ENCODE measurements at places on chromosomes 6 and 20.

DNA sequence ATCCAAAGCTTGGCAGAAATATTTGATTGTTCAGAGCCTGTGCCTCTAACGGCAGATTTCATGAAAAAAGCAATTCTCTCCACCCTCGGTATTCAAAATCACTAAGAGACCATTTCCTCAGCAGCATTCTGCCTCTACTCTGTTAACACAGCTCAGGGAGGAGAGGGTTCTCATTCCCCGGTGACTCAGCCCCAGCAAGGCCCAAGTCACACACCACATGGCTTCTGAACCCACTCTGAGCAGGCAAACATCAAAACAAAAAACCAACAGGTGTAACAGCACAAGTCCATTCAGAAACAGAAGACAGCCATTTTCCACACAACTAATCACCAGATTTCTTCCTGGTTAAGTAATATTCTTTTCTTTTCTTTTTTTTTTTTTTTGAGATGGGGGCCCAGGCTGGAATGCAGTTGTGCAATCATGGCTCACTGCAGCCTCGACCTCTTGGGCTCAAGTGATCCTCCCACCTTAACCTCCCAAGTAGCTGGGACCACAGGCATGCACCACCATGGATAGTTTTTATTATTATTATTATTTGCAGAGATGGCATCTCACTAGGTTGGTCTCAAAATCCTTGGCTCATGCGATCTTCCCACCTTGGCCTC lies 55.4 kb downstream of the GFOD1 start:
- H3K4me3 ChIP-seq, result peak overlapping the region; percentile 10
- peaks cover 12% of the 10 kb centered on the region for H3K4me1 ChIP-seq
- peak; percentile 9 for DNase-seq
- H3K27me3 ChIP-seq, result no peaks in the 10 kb centered on the region
- peak overlapping the region; percentile 4 for H3K27ac ChIP-seq

- peaks cover 21% of the 10 kb centered on the region for H3K27me3 ChIP-seq
- H3K4me3 ChIP-seq, result no peak overlapping the region
- H3K27ac ChIP-seq, result no peak overlapping the region
- H3K36me3 ChIP-seq, result peaks cover 8% of the 10 kb centered on the region
Measured at GRCh38 chr6:163320804-163321203, 93.7 kb upstream of the QKI start.

DNA sequence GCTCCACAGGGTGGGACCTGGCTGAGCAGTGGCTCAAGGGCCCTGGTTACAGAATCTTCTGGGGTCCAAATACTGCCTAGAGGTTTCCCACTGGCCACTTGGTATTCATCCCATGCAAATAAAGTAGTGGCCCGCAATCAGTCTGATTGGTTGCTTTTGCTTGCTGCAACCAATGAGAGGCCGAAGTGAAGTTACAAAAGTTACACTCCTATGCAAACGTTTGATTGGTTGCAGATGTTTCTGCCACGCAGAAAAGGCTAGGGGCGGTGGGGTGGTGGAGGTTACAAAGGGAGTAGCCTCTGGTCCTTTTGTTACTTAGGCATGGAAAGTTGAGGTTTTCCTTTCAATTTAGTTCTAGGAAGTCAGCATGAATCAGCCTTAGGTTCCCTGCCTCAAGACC lies 3.6 kb upstream of the NHLRC1 start:
- 0 out of 2 replicates have a peak, but pooled peaks cover 1% of the 10 kb centered on the region for H3K27me3 ChIP-seq
- DNase-seq, result no peak
- H3K4me1 ChIP-seq, result peaks cover 30% of the 10 kb centered on the region
- H3K4me3 ChIP-seq, result peak overlapping the region; percentile 25
- no peak overlapping the region for H3K27ac ChIP-seq
- no peaks in the 10 kb centered on the region for H3K36me3 ChIP-seq

- H3K27me3 ChIP-seq, result peaks cover 2% of the 10 kb centered on the region
- peak; percentile 91 for DNase-seq
- peaks cover 53% of the 10 kb centered on the region for H3K4me1 ChIP-seq
- H3K4me3 ChIP-seq, result peak overlapping the region; percentile 87
- H3K36me3 ChIP-seq, result peaks cover 11% of the 10 kb centered on the region
Measured at GRCh38 chr20:32474967-32475811, 109.9 kb downstream of the NOL4L start.

DNA sequence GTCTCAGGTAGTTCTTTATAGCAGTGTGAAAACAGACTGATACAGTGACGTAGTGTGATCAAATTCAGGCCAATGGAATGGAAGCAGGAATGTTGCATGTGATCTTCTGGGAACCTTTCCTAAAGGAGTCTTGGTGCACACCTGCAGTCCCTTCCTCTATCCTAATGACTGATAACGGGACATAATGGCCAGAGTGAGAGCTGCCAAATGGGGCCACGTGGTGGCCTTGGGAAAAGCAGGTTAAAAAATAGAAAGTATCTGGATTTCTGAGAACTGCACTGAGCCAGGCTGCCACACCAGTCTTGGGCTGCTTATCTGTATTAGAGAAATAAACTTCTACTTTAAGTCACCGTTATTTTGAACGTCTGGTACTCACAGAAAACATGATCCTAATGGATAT lies 51.9 kb downstream of the MEP1A start:
- no peak overlapping the region for H3K27ac ChIP-seq
- no peak overlapping the region for H3K4me3 ChIP-seq
- no peak for DNase-seq
- no peaks in the 10 kb centered on the region for H3K36me3 ChIP-seq
- 0 out of 2 replicates have a peak, but pooled peaks cover 2% of the 10 kb centered on the region for H3K27me3 ChIP-seq

GRCh38 chr6:117128052-117128451 lies 137.3 kb upstream of the VGLL2 start:
- no peaks in the 10 kb centered on the region for H3K4me1 ChIP-seq
- H3K36me3 ChIP-seq, result no peaks in the 10 kb centered on the region
- H3K27ac ChIP-seq, result no peak overlapping the region
- DNase-seq, result no peak
- no peak overlapping the region for H3K4me3 ChIP-seq
- H3K27me3 ChIP-seq, result no peaks in the 10 kb centered on the region

GRCh38 chr6:69624944-69625343 lies 171.9 kb downstream of the LMBRD1 start:
- no peak overlapping the region for H3K27ac ChIP-seq
- no peaks in the 10 kb centered on the region for H3K27me3 ChIP-seq
- H3K4me1 ChIP-seq, result no peaks in the 10 kb centered on the region
- no peaks in the 10 kb centered on the region for H3K36me3 ChIP-seq
- no peak overlapping the region for H3K4me3 ChIP-seq

DNA sequence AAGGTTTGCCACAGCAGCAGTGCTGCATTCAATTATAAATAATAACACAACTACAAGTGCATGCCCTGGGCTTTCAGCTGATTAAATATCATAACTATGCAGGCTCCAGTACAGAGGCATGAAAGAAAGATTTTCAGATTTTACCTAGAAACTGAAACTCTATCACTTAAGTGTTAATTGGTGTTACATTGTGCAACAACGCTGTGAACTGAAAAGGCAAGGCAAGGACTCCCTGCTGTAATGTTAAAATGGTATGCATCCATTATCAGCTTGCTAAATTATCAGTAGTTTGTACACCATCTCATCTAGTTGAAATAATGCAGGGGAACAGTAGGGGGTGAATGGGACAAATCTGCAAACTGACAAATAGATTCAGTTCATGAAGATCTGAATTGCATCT lies 976.7 kb upstream of the MANEA start:
- no peaks in the 10 kb centered on the region for H3K4me1 ChIP-seq
- no peak overlapping the region for H3K27ac ChIP-seq
- no peak overlapping the region for H3K4me3 ChIP-seq
- no peaks in the 10 kb centered on the region for H3K27me3 ChIP-seq
- no peaks in the 10 kb centered on the region for H3K36me3 ChIP-seq
- no peak for DNase-seq

DNA sequence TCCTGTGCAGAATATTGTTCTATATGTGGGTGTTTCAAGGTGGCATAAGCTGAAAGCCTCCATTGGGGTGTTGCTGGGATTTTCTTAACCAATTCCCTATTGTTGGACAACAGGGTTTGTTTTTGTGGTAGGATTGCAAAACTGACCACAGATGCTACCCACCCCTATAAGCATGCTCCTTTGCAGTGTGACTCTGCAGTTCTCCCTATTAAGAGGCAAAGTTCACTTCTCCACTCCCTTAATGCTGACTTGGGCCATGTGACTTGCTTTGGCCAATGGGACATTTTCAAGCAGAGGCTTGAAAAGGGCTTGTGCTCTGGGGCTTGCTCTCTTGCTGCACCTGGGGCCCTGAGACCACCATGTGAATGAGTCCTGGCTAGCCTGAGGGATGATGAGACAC lies 8.5 kb upstream of the ANGPT4 start:
- DNase-seq, result no peak
- peaks cover 10% of the 10 kb centered on the region for H3K27me3 ChIP-seq
- no peak overlapping the region for H3K4me3 ChIP-seq
- no peak overlapping the region for H3K27ac ChIP-seq
- H3K36me3 ChIP-seq, result no peaks in the 10 kb centered on the region

DNA sequence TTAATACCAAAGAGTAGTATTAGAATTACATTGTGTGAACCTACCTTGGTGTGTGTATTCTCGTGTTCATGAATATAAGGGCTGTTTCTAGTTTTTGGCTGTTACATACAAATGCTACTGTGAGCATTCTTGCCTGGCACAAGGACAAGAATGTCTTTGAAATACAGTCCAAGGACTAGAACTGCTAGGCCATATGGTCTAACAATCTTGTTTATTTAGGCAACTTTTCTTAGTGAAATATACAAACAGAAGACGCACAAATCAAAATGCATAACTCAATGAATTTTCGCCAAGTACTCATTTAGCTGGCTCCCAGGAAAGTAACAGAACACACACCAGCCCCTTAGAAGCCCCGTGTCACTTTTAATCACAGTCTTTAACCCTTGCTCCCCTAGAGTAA lies 28.5 kb downstream of the KDM1B start:
- no peak overlapping the region for H3K27ac ChIP-seq
- no peaks in the 10 kb centered on the region for H3K36me3 ChIP-seq
- H3K4me3 ChIP-seq, result no peak overlapping the region
- 0 out of 2 replicates have a peak, but pooled peaks cover 9% of the 10 kb centered on the region for H3K4me1 ChIP-seq
- no peak for DNase-seq

- H3K4me3 ChIP-seq, result no peak overlapping the region
- peaks cover 18% of the 10 kb centered on the region for H3K4me1 ChIP-seq
- DNase-seq, result no peak
- H3K27ac ChIP-seq, result no peak overlapping the region
- H3K36me3 ChIP-seq, result no peaks in the 10 kb centered on the region
Measured at GRCh38 chr6:11163932-11164331, 52.4 kb upstream of the ERVFRD-1 start.

DNA sequence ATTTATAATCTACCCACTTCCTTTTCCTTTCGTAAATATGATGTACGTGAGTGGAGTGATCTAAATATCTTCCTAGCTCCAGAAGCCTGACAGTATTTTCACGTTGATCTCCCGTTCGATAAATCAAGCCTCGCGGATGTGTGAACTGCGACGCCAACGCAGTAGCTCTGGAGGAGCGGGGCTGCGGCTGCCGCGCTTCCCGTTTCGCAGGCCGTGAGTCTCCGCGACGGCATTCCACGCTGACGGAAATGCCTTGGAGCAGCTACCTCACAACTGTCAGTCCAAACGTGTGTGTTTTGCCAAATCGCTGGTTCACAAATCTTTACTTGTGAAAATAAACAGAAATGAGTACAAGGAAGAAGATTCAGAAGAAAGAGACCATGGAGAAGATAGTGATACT lies 41.2 kb downstream of the BTBD3 start:
- H3K27ac ChIP-seq, result no peak overlapping the region
- no peak for DNase-seq

- H3K27me3 ChIP-seq, result peaks cover 14% of the 10 kb centered on the region
- no peaks in the 10 kb centered on the region for H3K36me3 ChIP-seq
- H3K4me1 ChIP-seq, result peaks cover 6% of the 10 kb centered on the region
- no peak overlapping the region for H3K4me3 ChIP-seq
Measured at GRCh38 chr6:28751514-28751913, 172.3 kb downstream of the TRIM27 start.

GRCh38 chr6:165880686-165881085 lies 217.6 kb upstream of the PDE10A start:
- H3K4me3 ChIP-seq, result no peak overlapping the region
- peaks cover 5% of the 10 kb centered on the region for H3K36me3 ChIP-seq
- H3K4me1 ChIP-seq, result no peaks in the 10 kb centered on the region
- H3K27me3 ChIP-seq, result no peaks in the 10 kb centered on the region

- no peak overlapping the region for H3K27ac ChIP-seq
- DNase-seq, result no peak
- H3K27me3 ChIP-seq, result no peaks in the 10 kb centered on the region
- H3K4me3 ChIP-seq, result no peak overlapping the region
- no peaks in the 10 kb centered on the region for H3K36me3 ChIP-seq
Measured at GRCh38 chr6:63261820-63262219, 50.6 kb downstream of the FKBP1C start.

- no peaks in the 10 kb centered on the region for H3K36me3 ChIP-seq
- H3K27me3 ChIP-seq, result no peaks in the 10 kb centered on the region
- peaks cover 12% of the 10 kb centered on the region for H3K4me1 ChIP-seq
- no peak overlapping the region for H3K4me3 ChIP-seq
- H3K27ac ChIP-seq, result no peak overlapping the region
- no peak for DNase-seq
Measured at GRCh38 chr20:8019998-8020247, 362 bp upstream of the TMX4 start.

DNA sequence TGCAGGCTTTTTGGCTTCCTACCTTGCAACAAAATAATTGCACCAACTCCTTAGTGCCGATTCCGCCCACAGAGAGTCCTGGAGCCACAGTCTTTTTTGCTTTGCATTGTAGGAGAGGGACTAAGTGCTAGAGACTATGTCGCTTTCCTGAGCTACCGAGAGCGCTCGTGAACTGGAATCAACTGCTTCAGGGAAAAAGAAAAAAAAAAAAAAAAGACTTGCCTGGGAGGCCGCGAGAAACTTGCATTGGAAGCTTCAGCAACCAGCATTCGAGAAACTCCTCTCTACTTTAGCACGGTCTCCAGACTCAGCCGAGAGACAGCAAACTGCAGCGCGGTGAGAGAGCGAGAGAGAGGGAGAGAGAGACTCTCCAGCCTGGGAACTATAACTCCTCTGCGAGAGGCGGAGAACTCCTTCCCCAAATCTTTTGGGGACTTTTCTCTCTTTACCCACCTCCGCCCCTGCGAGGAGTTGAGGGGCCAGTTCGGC lies 420 bp downstream of the SOX4 start:
- H3K4me3 ChIP-seq, result no peak overlapping the region
- no peak overlapping the region for H3K27ac ChIP-seq
- H3K4me1 ChIP-seq, result peaks cover 28% of the 10 kb centered on the region
- H3K27me3 ChIP-seq, result no peaks in the 10 kb centered on the region

GRCh38 chr20:855466-856360 lies 22.2 kb downstream of the FAM110A start:
- H3K27me3 ChIP-seq, result no peaks in the 10 kb centered on the region
- DNase-seq, result no peak
- H3K4me3 ChIP-seq, result peak overlapping the region; percentile 55
- no peaks in the 10 kb centered on the region for H3K36me3 ChIP-seq

GRCh38 chr6:6892744-6893583 lies 214.8 kb upstream of the RREB1 start:
- DNase-seq, result no peak
- H3K4me3 ChIP-seq, result no peak overlapping the region
- no peaks in the 10 kb centered on the region for H3K4me1 ChIP-seq
- H3K27me3 ChIP-seq, result peaks cover 3% of the 10 kb centered on the region

- peaks cover 44% of the 10 kb centered on the region for H3K4me1 ChIP-seq
- H3K4me3 ChIP-seq, result no peak overlapping the region
- H3K27me3 ChIP-seq, result no peaks in the 10 kb centered on the region
- H3K27ac ChIP-seq, result no peak overlapping the region
Measured at GRCh38 chr20:50425076-50425475, 85.1 kb upstream of the PTPN1 start.

GRCh38 chr20:41111578-41111951 lies 25.8 kb upstream of the PLCG1 start:
- peak overlapping the region; percentile 3 for H3K27ac ChIP-seq
- H3K27me3 ChIP-seq, result peaks cover 7% of the 10 kb centered on the region
- peaks cover 6% of the 10 kb centered on the region for H3K4me1 ChIP-seq
- H3K4me3 ChIP-seq, result no peak overlapping the region

- H3K36me3 ChIP-seq, result no peaks in the 10 kb centered on the region
- H3K4me3 ChIP-seq, result no peak overlapping the region
- peaks cover 11% of the 10 kb centered on the region for H3K4me1 ChIP-seq
- DNase-seq, result no peak
- no peak overlapping the region for H3K27ac ChIP-seq
Measured at GRCh38 chr20:17783671-17784070, 83.9 kb downstream of the BANF2 start.
